Stimulated activated CD4-positive, alpha-beta T cell treated with anti-CD3 and anti-CD28 coated beads, Interleukin-4, amount 100 ng/mL, for 48 hours (primary cell): ENCODE measurements at places on chromosomes 5 and 9.

DNA sequence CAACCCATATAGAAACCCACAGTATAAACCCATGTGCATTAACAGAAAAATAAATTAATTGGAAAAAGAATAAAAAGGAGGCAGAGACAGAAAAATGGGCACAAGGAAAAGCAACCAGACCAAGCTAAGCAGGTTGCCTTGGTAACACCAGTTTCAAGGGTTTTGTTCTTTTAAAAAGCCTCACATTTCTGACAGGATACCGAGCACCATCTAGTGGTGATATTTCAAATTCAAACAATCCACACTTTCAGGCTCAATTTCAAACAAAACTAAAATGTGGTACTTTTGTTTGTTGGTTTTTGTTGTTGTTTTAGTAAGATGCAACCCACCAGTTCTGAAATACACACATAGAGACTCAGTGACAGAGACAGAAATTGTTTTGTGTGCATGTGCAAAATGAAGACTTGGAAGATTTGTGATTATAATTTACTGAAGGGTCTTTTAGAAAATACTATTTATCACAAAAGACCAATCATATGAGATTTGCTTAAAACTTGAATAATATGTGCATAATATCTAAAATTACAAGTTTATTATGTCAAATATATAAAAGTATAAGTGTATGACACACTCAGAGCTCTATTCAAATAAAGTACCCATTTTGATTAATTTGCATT, 318.2 kb downstream of the SLCO4C1 start:
- no peak for DNase-seq

DNA sequence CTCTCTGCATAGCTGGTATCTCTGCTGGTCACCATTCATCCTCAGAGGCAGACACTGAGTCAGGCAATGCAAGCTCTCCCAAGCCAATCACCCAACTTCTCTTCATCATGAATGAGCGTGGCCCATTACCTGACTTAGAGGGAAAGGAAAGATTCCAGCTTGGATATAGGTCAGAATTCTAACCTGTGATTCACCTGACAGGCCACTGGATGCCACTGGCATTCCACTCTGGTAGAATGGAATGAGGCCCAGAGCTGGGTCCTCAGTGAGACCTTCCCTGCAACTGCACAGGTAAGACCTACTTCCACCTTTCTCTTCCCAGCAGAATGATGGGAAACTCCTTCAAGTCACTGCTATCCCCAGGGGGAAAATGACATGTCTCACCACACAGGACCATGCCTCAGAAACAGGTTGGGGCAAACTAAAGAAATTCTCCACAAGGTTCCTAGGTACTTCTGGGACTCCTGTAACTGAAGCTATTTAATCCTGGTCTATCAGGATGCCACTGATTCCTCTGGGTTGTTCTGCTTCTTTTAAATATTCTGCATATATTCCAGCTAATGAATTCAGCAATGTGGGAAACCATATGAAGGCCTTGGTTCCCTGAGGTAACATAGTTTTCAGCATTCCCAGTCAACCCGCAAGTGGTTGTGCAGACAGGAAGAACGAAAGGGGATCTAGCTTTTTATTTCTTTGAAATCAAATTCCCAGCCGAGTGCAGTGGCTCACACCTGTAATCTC, 62.0 kb downstream of the SUSD1 start:
- no peak for DNase-seq

DNA sequence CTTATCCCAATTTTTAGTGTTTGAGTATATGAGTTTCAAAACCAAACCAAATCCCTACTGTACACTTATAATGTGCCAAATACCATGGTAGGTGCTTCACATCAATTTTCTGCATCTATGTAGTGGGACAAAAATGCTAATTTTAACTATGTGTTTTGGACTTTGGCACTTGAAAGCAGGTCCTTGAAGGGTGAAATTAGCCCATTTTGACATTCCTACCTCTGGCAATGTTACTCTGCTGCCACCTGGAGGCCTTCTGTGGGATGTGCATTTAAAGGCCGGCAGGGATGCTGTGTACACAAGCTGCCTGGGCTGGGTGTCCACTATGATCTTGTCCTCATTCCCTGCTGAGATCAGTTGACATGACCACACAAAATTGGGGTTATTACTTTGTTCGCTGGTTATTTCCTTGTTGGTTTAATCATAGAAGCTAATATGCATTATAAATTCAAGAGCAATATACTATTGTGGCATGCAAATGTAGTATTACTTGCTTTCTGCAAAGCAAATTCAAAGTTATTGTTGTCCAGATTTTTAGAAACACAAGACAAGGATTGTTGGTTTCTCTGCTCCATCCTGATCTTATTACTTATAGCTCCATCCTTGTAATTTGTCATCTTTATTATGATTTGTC, 166.8 kb downstream of the ARHGEF28 start:
- peak; percentile 38 for DNase-seq

- peak; percentile 92 for DNase-seq
Observed at GRCh38 chr9:112333639-112334431, 416 bp upstream of the PTBP3 start.

DNA sequence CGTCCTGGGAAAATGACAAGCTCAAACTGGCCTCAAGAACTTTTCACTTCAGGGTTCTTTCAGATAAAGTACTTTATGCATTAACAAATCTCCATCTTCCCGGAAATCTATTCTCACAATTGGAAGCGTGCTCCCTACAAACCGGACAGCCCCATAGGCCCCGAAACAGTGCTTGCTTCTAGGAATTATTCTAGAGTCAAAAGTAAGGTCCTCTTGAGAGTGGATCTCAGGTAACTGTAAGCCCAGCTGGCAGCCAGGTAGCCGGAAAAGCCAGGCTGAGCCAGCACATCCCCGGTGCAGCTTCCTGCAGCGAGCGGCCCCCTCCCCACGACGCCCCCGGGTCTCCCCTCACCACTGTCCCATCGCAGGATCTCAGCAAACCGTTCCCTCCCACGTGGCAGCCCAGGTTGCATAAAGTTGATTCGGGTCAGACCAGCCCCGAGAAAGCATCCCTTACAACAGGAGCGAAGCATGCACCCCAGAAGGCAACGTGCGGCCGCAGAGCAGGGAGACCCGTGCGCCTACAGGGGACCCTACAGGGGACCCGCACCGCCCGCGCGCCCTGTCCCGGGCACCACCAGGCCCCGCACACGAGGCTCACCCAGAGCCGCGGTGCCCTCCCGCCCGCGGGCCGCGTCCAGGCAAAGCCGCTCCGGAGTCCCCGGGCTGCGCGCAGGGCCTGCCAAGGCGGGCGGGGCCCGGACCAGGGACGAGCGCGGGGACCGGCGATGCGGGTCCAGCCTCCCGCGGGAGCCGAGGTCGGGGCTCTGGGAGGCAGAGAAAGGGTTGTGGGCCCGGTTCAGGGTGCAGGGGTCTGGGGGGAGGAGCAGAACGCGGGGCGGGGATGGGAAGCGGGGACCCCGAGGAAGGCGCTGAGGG, 920 bp downstream of the LPCAT1 start:
- no peak for DNase-seq

- no peak for DNase-seq
Observed at GRCh38 chr9:98995059-98995671, 51.5 kb downstream of the COL15A1 start.

DNA sequence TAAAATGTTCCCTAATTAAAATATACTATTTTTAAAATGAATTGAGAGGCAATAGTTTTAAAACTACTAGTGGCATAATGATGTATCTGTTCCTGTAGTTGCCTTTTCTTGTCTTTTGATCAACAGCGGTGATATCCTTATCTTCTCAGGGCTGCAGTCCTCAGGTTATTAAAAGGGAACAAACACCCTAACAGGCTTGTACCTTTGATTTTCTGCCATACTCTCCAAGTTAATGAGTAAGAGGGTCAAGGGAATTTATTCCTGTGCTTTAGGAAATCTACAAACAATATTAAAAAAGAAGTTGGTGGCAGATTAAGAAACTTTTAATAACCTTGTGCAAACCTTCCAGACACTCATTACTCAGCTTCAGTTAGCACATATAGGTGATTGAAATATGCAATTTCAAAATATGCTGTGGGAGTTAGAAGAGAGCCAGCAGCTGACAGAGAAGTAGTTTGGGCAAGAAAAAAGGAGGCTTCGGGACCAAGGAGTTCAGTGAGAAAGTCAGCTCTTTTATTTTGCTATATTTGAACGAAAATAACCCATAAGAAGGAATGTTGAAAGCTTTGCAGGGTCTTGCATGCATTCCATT, 81.0 kb upstream of the TLE4 start:
- no peak for DNase-seq

GRCh38 chr9:32411753-32412152, 27.3 kb downstream of the ACO1 start:
- DNase-seq: no peak

DNA sequence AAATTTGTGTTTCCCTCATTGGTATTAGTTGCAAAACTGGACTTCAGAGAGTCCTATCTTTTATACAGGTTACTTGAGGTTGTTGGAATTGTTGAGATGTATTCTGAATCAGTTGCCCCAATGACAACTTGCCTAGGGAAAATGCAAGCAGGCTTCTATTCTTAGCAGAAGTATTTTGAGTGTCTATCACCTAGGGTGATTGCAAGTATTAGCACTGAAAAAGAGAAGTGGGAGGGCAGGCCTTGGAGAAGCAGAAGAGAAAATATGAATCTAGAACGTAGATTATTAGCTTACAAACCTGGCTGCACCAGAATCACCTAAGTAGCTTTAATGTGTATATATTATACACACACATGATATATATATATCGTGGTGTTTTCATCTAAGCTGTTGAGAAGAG, 43.2 kb downstream of the ADAMTS12 start:
- no peak for DNase-seq

DNA sequence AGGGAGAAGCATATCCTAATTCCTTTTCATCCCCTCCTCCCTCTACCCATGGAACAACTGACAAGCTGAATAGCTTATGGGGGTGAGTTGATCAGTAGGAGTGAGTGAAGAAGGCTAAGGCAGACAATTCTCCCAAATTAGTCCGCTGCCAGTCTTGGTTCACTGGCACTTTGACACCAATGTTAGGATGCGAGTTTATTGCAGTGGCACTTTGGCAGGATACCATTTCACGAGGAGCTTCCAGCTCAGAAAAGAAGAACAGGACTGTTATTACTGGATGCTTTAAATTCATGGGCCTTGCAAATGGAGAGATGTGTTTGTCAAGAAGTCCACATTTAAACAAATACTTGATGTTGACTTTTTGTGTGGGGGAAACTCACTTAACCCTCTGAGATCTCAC, 427.6 kb downstream of the NR2F1-AS1 start:
- no peak for DNase-seq

DNA sequence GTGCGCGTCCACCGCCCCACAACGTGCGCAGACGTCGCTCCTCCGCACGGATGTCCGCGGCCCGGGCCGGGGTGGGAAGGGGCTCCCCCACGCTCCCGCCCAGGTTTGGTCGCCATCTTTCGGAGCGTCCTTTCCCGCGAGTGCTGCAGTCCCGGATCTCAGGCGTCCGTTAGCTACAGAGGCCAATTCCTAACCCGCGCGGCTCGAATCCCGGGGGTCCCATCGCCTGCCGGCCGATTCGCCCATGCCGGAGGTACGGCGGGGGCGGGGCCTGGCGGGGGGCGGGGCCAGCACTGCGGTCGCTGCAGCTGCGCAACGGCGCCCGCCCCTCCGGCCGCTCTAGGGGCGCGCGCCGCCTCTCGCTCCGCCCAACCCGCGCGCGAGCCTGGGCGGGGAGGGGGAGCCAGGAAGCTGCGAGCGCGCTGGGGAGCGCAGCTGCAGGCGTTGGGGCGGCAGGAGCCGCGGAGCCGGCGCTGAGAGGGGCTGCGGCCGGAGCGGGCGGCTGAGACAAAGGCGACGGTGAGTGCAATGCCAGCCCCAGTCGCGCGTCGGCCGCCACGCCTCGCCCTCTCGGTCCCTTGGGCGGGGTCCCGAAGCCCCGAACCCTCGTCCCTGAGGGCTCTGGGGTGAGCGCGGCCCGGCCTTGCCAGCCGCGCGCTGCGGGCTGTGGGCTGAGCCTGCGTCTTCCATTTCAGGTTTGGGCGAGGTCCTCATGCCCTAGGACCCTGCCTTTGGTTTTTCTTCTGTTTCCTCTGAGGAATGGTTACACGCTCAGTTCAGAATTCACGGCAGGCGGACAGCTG, at the start of gene CDC42SE2:
Gene CDC42SE2, plus strand, starts transcription at position 406 of the 803 bp plus-strand sequence. CDS start 95,441 bp downstream, outside the sequence.
- peak; percentile 72 for DNase-seq

DNA sequence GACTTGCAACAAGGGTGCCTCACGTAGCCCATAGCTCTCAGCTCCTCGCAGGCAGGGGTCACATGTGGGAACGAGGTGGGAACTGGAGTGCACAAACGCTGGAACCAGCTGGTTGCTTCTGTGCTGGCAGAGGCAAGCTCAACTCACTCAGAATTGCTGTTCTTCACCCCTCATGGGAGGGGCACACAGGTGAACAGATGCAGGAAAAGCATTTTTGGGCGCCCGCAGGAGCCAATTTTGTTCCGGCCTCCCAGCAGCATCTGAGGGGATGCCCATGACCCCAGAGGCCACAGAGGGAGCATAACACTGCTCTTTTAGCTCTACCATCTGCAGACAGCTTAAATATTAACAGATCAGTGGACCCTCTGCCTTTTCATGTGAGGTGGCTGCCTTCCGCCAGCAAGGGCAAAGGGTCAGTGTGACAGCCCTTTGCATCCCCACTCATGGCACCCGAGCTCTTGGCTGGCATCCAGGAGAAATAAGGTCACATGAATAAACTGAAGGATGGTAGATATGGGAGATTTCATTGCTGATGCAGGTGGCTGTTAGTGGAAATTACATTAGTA, 196.2 kb downstream of the SLCO4C1 start:
- no peak for DNase-seq

DNA sequence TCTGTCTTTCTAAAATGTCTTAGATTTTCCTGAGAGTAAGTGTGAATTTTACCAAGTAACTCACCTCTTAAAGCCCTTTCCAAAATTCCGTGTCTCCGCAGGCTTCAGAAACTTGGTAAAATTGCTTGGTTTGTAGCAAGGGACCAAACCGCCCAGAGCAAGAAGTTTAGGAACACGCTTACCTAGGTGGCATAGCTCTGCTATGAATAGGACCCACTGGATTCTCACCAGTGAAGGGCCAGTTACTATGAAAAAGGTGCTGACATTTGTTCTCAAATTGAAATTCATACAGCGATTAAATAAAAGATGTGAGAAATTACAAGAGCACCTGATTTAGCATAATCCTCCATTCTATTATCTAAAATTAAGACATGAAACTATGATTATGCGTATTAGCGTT, 6.7 kb downstream of the NME5 start:
- DNase-seq: no peak

DNA sequence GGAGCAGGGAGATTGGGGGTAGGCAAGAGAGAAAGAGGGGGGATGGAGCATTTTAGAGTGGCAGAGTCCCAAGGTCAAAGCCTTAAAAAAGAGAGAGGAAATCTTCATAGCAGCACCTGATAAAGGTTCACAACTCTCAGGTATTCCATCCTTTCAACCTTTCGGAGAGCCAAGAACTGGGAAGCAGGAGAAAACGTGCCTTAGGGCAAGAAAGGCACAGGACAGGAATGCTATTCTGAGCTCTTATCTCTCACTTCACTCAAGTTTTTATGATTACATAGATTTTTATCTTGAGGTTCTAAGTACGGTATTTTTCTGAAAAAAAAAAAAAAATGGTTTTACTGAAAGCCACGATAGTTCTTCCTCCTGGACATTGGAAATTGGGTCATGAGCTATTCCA, 34.5 kb upstream of the SMAD5 start:
- DNase-seq: no peak

DNA sequence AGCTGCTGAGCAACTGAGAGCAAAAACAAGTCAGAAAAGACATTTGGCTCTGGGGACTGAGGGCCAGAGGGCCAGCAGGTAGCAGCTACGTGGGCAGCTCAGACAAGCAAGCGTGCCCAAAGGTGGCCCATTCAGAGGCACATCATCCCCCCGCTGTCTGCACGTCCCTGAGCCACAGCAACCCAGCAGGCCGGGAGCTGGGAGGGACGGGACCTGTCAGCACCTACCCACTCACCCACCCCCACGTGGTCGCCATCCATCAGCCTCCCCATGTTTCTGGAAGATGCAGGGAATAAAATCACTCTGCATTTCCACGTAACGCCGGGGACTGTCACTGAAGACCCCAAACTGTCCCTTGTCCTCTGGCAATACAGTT, 167.8 kb downstream of the COL23A1 start:
- no peak for DNase-seq
